ENCODE measurements at places on chromosomes 2 and 18.

DNA sequence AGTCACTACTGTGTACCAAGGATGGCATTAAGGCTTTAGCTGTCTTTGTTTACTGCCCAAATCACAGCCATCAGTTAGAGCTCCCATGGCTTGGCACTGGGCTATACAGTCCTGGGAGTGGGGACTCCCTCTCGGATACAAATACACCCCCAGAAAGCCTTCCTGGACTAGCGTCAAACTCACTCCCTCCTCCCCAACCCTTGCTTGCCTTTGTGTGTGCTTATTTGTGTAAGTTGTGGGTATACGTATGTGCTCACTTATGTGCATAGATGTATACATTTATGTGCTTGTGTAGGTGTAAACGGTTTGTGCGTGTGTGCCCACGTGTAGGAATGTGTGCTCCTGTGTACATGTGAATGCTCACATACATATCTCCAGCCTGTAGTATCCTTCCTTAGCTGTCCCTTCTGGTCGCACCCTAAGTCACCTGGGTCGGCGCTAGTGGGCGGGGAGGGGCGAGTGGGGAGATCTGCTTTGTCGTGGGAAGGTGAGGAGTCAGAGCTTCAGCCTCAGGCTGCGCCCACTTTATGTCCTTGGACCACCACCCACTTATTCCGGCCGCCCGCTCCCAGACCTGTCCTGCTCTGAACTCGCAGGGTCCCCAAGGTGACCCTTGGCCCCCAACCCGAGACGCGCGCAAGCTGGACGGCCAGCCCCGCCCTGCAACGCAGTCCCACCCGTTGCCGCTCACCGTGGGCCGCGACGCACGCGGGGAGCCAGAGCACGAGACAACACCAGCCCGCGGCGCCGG lies 461 bp downstream of the PRADC1 start:
- no peak for DNase-seq

- DNase-seq = no peak
Observed at GRCh38 chr18:23528580-23529472, 25.5 kb downstream of the RMC1 start.

DNA sequence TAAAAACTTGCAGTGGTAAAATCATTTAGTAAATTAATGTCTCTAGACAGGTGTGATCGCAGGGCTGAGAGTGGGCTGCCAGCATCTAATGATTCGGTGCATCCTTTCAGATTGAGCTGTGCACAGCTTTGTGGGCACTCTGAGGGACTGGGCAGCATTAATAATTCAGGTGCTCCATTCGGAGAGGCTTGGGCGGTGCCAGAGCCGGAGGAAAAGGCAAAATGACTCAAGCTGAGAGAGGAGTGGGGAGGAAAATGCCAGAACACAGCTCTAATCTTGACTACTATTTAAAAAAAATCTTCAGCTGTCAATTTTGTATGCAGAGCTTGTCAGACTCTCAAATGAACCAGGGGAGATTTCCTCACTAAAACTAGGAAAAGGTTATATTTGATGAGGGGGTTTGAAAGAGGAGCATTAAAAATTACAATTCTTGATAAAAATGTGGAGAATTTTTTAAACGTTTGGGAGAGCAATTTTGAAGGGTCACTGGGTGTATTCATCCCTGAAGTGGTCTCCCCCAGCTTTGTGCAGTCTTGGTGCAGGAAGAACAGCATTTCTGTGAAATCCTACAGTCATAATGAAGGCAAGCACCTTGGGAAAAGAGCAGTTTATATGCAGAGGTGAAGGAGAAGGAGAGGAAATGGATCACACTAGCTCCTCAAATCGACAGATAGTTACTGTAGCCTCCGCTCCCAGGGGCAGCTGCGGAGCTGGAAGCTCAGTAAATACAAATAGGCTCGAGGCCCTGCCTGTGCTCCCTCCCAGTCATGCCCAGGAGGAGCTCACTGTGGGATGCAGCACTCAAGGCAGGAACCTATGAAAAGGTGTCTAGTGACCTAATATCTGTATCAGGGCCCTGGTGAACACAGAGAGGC lies 535.4 kb upstream of the RAB6C start:
- no peak for DNase-seq

DNA sequence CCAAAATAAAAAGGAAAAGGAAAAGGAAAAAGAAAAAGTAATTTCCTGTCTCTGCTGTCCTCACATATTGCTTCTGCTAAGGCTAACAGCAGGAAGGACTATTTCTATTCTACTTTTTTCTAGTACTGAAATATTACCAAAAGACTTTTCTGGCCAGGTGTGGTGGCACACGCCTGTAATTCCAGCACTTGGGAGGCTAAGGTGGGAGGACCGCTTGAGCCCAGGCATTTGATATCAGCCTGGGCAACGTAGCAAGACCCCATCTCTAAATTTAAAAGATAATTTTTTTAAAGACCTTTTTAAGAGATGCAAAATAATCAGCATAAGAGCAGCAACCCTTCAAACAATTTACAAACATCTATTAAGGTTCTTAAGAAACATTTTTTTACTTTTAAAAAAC lies 31.2 kb downstream of the FASTKD1 start:
- no peak for DNase-seq

DNA sequence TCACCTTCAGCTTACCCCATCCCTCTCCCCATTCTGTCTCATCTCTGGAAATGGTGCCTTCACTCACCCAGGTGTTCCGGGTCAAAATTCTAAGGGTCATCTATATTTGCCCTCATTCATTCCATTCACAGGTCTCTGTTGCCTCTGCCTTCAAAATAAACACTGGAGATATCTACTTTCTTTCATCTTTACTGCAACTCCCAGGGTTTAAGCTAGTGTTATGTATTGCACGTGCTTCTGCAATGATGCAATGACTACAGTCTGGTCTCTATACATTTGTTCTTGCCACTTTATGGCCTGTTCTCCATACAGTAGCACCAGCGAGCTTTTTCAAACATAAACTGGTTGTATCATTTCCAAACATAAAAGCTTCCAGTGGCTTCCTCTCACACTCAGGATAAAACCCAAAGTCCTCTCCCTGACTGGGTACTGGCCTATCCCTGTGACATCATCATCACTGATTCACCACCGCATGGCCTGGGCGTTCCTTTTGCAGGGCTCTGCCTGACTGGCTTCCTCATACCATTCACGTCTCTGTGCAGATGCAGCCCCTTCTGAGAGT lies 14.3 kb downstream of the DSG2 start:
- DNase-seq = no peak

DNA sequence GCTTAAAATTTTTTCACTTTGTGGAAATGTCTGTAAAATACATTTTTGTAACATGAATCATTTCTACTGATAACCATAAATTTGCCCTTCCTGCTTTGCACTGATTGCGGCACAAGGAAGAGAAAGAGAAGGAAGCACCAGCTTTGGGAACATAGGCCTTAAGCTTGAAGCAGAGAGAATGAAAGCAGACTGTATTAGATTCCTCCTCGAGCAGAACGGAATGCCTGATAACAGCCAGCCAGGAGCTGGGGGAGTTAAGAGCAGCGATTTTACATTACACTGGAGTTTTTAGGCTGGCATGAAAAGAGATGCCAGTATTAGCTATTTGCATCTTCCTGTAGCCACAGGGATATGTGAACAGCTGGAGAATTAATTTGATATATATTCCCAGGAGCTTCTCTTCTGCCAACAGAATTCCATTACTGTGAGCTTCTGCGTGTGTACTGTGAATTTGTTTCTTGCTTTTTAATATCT lies 33.5 kb downstream of the CRIM1 start:
- no peak for DNase-seq

- peak; percentile 20 for DNase-seq
Observed at GRCh38 chr2:26346454-26347053, at the start of gene ADGRF3. TSS of gene ADGRF3 (minus strand) at chr2:26346789. CDS start at chr2:26346234, 555 bp downstream.

- DNase-seq = no peak
Observed at GRCh38 chr2:165627470-165627869, 158.0 kb downstream of the CSRNP3 start.

- DNase-seq = peak; percentile 44
Observed at GRCh38 chr2:1781291-1782080, 37.2 kb upstream of the PXDN start.

DNA sequence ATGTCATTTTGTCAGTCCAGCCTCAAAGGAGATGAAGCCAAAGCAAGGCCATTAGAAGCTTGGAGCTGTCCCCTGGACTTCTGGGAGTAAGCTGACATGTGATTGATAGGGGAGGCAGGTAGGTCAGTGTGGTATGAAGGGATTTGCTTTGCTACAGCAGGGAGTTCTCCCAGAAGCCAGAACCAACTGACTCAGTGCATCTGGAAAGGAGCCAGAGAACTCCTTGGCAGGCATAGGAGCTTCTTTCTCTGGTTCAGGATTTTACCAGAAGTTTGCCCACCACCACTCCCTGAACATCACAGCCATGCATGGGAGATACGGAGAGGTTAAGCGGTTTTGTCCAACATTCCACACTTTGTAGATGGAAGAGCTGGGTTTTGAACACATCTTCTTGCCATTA lies 24.5 kb upstream of the KCNE4 start:
- DNase-seq = no peak

- DNase-seq = no peak
Observed at GRCh38 chr2:15745907-15746702, 154.4 kb downstream of the DDX1 start.

GRCh38 chr2:224133387-224133786 lies 94.3 kb upstream of the SERPINE2 start:
- DNase-seq = no peak

GRCh38 chr18:44579028-44579702 lies 101.5 kb upstream of the SETBP1 start:
- no peak for DNase-seq

GRCh38 chr2:172000696-172001361 lies 1.1 kb downstream of the METAP1D start:
- no peak for DNase-seq

- no peak for DNase-seq
Observed at GRCh38 chr18:54776282-54776977, 51.8 kb upstream of the RAB27B start.

GRCh38 chr2:98108110-98108509 lies 21.1 kb downstream of the VWA3B start:
- DNase-seq = no peak

- no peak for DNase-seq
Observed at GRCh38 chr2:99881901-99882591, 260.3 kb downstream of the AFF3 start.

DNA sequence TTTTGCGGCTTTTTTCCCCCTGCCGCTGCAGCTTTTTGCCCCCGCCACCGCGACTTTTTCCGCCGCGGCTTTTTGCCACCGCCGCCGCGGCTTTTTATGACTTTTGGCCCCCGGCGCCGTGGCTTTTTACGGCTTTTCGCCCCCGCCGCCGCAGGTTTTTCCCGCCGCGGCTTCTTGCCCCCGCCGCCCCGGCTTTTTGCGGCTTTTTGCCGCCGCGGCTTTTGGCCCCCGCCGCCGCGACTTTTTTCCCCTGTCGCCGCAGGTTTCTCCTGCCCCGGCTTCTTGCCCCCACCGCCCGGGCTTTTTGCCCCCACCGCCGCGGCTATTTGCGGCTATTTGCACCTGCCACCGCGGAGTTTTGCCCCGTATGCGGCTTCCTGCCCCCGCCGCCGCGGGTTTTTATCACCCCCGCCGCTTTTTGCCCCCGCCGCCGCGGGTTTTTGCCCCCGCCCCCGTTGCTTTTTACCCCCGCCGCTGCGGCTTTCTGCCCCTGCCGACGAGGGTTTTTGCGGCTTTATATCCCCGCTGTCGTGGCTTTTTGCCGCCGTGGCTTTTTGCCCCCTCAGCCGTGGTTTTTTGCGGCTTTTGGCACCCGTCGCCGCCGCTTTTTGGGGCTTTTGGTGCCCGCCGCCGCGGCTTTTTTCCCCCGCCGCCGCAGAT lies 2750.9 kb downstream of the RPIA start:
- no peak for DNase-seq
